Stimulated activated CD8-positive, alpha-beta memory T cell treated with anti-CD3 and anti-CD28 coated beads, Interleukin-15, amount 100 ng/mL, for 48 hours (primary cell): ENCODE measurements at places on chromosomes 6 and 20.

GRCh38 chr6:36216559-36216958, 20.0 kb downstream of the BRPF3 start:
- DNase-seq: no peak

DNA sequence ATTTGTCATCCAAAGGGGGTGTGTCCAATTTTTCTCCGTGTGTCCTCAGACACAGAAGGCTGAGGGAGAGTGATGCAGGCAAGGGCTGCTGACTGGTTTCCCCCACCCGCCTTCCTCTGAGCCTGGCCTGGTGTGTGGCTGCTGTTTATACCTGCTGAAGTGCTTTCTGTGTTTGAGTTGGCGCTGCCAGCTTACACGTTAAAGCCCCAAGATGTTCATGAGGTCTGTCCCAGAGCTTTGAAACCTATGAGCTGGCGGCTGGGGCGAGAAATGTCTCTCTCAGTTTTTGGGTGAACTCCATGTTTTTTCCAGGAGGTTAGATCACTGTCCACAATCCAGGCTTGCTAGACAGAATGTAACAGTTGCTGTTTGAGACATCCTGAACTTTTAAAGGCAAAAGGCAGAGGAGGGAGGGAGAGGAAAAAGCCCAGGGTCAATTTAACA, 69.0 kb upstream of the CCN2 start:
- no peak for DNase-seq

- no peak for DNase-seq
Measured at GRCh38 chr6:65988006-65988405, 281.0 kb upstream of the EYS start.

DNA sequence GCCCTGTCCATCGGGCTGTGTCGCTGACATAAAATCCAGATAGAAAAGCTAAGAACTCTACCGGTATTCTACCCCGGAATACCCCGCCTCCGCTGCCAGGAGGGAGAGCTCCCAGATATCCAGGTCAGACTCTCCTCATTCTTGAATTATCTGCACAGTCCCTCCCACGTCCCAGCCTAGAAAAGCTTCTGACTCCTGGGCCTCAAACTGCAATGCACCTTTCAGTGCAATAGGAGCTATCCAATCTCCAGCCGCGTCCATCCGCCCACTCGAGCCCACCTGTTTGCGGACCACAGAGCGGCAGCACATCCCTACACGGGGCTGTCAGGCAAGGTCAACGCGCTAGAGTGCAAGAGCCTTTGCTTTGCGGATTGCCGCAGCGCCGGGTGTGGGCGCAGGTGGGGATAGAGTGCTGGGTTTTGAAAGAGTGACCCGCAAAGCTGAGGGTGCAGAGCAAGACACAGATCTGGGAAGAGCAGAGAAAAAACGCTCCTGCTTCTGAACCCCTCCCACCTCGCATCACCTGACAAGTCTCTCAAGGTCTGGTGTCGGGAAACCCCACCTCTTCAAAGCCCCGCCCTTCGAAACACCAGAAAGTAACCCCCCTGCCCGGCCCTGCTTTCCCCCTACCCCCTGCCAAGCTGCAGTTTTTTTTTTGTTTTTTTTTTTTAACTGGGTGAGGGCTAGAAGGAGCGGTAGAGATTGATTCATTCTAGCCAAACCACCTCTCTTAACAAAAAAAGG, 1.3 kb downstream of the TAPBP start:
- no peak for DNase-seq

DNA sequence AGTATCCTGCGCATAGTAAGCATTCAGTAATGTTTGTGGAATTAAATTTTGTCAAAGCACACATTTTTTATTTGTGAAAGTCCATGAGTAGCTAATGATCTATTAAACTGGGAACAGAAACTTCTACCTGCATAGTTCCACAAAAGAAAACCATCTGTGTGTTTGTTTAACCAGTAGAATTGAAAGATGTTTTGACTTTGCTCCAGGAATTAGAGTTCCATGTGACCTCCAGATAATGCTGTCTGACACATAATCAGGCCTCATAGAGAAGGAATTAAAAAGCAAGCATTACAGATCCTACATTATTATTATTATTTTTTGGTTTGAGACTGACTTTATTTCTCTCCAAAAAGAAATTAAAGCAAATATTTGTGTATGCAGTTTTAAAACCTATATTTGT, 126.5 kb downstream of the PACRG start:
- DNase-seq: no peak

- DNase-seq: no peak
Measured at GRCh38 chr20:8960241-8960640, 108.6 kb upstream of the PLCB4 start.

DNA sequence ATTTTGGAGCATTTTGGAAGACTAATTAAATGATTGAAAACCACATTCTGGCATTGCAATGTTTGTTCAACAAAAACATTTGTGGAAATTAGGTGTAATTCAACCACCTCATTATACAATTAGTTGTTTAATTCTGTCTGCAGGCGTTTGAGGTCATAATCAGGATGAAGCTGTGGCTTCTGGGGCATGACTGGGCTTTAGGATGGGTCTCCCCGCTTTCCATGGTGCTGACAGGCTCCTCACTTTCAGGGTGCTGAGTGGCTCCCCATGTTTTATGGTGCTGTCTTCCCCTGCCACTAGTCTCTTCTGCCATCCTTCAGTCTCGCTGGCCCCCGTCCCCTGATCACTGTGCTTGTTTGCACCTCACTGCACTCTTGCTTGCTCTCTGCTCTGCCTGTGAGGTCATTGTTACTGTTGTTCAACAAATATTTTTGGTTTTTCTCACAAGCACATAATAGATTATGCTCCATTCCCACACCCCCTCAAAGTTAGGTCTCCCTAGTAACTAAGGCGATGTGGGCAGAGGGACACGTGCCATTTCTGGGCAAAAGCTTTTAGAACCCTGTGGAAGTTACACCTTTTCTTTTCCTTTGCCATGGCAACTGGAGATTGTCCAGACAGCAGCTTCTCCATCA, 25.4 kb upstream of the ZNF831 start:
- DNase-seq: no peak

DNA sequence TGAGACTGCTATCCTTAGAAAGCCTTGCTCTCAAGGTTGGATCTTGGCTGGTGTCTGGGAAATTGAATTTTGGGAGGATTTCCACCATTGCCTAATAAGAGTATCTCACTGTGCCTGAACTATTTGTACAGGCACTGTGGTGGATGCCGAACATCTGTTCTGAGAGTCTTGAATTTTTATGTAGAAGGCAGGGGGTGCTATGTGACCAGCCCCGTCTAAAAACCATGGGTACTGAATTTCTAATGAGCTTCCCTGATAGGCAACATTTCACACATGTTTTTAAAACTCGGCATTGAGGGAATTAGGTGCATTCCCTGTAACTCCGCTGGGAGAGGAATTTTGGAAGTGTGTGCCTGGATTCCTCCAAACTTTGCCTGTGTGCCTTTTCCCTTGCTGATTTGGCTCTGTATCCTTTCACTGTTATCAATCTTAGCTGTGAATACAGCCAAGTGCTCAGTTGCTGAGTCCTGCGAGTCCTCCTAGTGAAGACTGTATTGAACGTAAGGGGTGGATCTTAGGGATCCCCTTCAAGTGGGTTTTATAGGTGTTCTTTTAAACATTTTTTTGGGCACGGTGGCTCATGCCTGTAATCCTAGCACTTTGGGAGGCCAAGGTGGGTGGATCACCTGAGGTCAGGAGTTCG, 27.6 kb upstream of the SCAF8 start:
- no peak for DNase-seq

- no peak for DNase-seq
Measured at GRCh38 chr6:17367868-17368267, 25.5 kb upstream of the CAP2 start.

GRCh38 chr6:94251878-94252277, 832.5 kb upstream of the EPHA7 start:
- no peak for DNase-seq

GRCh38 chr20:35216541-35216940, 9.9 kb upstream of the MMP24 start:
- DNase-seq: no peak

- DNase-seq: no peak
Measured at GRCh38 chr6:137867685-137868509, 838 bp downstream of the TNFAIP3 start.

- no peak for DNase-seq
Measured at GRCh38 chr6:4986999-4987398, 16.8 kb downstream of the RPP40 start.

GRCh38 chr20:51125780-51126179, 102.9 kb upstream of the KCNG1 start:
- no peak for DNase-seq

GRCh38 chr6:131733376-131734016, 22.7 kb upstream of the CTAGE9 start:
- no peak for DNase-seq

DNA sequence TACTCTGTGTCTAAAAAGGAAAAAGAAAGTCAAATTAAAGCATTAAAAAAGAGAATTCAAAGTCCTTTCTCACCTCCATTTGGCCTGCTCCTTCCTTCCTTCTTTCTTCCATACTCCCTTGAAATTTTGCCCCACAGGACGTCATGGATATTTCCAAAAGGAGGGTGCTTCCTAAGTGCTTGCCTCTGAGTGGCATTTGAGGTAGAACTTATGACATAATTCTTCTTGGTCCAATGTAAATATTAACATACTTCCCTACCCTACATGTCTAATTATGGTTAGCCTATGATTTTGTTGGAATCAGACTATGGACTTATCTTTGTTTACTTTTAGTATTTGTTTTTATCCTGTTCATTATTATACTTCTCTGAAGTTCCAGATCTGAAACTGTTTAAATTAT, 132.3 kb downstream of the PFDN4 start:
- no peak for DNase-seq

DNA sequence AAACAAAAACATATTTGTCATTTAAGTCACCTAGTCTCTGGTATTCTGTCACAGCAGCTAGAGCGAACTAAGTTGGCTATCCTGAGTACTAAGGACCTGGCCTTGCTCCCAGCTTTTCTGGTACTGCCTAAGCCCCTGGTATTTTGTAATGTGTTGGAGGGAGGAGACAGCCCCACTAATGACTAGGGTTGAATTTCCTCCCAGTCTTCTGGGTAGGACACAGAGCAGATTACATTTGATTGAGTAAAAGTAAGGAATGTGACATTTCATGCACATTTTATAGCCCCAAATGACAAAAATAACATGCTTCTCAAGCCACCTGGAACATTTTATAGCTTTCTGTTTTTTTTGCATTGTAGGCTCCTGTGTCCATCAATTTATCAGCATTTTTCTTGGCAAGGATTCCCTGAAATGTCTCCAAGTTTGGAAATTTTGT, 47.9 kb upstream of the DDR1 start:
- DNase-seq: no peak

DNA sequence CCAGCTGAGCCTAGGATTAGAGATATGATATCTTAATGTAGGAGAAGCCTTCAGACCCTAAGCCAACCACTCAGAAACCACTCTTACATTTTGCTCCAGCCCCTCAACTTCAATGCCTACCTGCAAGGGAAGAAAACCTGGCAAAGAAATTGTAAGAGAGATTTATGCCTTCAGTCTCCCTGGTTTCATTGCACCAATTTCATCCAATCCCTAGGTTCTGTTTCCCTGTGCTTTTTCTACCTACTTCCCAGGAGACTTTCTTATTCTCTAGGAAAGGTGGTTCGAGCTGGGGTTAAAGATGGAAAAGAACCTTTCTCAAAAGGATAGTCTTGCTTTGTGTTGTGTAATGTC, 1.1 kb upstream of the TCF21 start:
- no peak for DNase-seq

DNA sequence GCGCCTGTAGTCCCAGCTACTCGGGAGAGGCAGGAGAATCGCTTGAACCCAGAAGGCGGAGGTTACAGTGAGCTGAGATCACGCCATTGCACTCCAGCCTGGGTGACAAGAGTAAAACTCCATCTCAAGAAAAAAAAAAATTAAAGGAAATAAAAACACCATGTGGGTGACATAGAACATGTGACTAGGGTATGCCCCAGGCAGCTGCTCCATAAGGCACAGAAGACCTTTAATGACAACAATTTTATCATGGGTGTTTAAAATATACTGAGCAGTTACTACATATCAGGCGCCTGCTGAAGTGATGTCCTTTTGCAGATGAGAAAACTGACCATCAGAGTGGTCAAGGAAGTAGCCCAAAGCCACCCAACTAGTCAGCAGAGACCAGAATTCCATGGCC, 8.0 kb downstream of the PEDS1 start:
- DNase-seq: no peak

DNA sequence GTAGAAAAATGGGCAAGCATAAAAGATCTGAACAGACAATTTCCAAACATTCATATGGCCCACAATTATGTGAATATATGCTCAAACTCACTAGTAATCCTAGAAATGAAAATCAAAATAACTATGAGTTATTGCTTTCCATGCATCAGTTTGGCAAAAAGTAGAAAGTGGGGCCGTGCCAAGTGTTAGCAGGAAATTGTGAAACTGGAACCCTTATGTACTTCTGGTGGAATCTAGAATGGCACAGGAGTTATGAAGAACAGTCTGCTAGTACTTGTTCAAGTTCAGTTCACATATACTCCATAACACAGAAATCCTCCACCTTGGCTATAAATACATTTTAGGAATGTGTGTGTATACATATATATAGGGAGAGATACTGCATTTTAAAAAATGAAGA, 89.8 kb downstream of the EYA2 start:
- DNase-seq: no peak

DNA sequence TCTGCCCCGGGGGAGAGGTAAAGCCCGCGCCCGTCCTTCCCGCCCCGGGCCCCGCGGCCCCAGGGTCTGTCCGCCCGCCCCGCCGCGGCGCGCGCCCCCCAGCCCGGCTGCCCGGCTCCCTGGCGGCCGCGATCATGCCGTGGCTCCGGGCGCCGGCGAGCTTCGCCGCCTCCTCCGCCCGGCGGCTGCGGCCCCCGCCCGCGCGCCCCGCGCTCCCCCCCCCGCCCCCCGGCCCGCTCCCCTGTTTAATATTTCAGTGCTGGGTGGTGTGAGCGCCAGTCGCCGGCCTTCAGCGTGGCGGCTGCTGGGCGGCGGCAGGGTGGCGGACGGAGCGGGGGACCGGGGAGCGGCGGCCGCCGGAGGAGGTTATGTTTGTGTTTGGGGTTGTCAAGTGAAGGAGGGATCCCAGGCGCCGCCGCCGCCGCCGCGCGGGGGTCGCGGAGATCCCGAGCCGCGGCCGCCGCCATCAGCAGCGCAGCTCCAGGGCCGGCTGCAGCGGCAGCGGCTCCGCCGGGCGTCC, at the start of gene HIVEP1:
HIVEP1 (plus strand) TSS at position 275 of the 520 bp plus-strand sequence. CDS start 3,317 bp downstream, outside the sequence.
- no peak for DNase-seq

- no peak for DNase-seq
Measured at GRCh38 chr20:45344168-45344860, 3.9 kb downstream of the SDC4 start.

GRCh38 chr6:9517806-9518205, 897.1 kb downstream of the TFAP2A start:
- DNase-seq: no peak
